ENCODE measurements at places on chromosomes 12 and 14.

GRCh38 chr14:27605282-27605681, 1007.4 kb upstream of the NOVA1 start:
- DNase-seq, result no peak

GRCh38 chr14:31657917-31658316, 96.7 kb downstream of the NUBPL start:
- DNase-seq, result no peak

DNA sequence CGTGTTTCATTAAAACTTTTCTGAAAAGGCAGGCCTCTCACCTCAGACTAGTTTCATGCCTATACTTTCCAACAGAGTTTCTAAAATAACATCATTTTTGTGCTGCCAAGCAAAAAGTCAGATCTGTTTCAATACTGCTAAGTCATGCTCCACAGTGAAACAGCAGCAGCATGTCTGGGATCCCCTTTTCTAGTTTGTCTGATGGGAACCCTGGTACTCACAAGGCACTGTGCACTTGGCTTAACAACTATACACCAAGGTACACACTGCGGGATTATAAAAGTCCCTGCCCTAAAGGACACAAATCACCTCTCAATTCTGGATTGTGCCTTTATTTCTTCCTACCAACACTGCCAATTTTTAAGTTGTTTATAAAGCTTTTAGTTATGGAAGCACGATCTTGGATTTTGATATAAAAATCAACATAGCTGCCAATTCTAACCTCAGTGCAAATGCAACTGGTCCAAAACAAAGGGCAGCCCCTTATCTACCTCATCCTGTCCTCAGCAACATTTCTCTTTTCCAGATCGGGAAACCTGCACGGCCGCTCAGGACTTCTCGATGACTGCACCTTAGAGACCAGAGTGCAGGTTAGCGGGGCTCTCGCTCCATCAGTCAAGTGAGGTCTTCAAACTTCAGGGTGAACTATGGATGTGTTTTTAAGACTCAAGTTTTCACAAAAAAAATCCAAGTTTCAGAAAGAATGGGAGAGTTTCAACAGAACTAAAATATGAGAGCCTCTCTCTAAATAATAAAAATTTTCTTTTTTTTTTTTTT, 1.7 kb upstream of the EIF5 start:
- no peak for DNase-seq

GRCh38 chr12:121184984-121185889, 24.7 kb upstream of the P2RX4 start:
- DNase-seq, result no peak

DNA sequence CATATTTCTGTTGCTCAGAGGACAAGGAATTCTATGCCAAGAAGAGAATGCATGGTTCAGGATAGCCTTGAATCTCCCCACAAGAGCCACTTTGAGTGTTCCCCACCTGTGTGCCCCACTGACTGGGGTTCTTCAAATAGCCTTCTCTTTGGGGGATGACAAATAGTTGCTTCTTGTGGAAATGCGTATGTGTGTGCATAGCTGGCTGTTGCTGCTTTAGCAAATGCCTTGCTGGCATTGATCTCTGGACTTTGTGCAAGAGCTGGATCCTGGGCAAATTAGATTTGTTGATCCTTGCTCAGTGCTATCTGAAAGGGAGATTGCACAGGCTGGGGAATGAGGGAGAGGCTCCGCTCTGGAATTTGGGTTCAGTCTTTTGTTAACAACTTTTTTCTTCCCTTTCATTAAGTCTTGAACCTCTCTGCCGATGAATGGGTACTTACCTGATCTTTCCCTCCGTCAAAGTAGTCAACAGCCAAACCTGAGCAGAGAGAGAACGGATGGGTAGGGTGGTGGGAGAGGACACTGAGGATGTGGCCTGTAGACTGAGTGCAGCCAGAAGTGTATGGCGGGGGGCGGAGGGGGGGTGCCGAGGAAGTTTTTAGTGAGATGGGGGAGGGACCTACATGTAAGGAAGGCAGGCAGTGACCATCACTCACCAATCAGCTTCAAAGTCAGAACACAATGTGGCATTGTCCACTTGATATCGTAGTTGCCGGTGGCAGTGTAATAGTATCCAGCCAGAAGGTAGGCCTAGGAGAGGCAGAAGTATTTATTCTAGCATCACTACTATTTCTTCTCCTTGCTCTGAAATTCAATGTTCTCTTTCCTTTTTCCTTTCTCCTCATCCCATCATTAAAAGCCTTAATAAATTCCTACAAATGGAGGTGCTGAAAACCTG, 10.7 kb downstream of the EMG1 start:
- no peak for DNase-seq

GRCh38 chr14:85531587-85532373, 1.8 kb downstream of the FLRT2 start:
- DNase-seq, result peak; percentile 42

DNA sequence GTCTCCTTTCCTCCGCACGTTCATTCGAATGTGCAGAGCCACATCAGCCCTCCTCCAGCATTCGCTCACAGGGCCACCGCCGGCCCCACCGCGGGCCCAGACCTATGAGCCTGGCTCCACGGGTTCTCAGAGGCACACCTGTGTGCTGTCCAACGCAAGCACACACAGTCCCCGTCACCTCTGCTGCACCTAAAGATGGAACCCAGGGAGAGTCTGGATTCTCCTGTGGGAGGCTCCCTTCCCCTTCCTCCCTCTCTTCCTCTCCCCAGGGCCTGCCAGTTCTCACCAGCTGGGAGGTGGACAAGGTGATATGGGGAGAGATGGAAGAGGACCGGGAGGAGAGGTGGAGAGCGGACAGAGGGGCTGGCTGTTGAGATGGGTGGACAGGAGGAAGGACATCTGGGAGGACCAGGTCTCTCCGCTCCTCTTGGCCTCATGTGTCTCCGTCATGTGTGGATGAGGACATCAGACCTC, 4.9 kb upstream of the AQP6 start:
- DNase-seq, result no peak

DNA sequence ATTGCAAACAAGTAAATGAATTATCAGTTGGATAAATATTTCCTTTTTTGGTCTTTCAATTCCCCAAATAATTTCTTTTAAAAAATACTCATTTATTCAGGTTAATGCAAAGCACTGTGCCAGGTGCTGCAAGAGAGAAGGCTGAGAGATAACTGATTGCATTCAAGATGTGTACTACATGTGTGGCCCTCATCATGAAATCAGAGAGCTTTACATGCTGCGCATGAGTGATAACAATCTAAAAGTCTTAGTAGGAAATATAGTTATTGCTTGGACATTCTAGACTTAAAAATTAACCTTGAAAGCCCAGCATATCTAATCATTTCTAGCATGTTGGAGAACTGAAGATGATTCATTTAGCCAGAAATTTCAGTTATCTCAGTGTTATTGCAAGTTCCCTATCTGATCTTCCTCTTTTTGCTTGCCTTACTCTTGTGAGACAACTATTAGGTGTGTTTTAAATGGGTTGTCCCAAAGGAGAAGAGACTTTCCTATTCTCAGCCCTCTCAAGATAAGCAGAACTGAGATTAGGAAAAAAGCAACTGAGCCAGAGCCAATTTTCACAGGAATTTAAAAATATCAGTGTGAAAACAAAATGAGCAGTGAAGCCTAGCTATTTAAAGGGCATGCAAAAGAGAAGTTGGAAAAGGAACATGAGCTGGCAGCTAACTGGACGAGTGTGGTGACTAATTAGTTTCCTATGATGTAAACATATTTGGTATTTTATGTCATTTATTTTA, 60.9 kb downstream of the PLEKHA5 start:
- no peak for DNase-seq

- DNase-seq, result no peak
These were observed 719 bp downstream of the KRT80 start for GRCh38 chr12:52190860-52191729.

DNA sequence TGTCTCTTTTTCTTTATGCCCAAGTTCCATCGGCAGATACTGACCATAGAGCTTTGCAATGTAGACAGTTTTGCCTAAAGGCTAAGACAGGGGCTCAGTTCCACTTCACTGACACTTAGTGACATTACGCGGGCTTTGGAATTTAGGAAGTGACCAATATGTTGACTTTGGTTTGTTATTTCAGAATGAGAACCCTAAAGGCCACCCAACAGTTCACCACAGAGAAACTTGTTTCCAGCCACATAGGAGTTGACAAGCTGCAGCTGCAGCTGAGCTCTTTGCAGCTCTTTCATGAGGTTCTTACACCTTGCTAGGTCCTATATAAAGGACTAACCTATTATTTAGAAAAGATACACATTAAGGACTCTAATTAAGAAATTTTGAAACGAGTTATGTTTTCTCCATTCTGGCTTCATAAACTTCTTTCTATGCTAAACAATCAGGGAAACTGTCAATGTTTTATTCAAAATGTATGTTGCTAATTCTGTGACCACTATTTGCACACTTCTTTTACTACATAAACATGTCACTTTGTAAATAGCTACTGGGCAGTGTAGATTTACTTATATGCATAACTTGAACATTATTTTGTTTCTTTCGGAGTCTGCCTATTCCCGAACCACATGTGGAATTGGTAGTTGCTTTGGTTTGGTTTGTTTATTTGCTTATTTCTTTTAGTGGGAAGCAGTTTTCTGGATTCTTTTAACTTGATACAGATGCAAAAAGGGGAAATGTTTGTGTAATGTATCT, 18.5 kb upstream of the KLRD1 start:
- no peak for DNase-seq

DNA sequence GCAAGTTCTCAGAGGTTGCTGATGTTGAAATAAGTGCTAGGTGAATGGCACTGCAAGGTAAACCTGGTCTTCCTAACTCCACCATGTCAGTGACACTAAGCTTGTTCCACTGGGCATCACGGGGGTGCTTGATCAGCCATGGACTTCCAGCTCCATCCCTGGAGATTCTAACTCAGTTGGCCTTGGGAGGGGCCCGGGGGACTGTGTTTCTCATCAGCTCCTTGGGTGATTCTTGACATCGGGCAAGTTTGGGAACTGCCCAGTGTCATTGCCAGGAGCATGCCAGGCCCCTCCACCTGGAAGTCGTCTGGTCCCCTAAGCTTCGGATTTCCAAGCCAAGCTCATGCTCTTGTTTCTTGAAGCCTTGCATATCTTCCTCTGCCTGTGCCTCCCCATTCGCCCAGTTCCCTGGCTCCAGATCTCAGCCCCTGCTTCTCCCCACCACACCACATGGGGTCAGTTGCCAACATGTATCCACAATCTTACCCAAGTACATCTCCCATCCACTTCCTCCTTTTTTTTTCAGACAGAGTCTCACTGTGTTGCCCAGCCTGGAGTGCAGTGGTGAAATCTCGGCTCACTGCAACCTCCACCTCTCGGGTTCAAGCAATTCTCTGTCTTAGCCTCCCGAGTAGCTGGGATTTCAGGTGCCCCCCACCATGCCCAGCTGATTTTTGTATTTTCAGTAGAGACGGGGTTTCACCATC, 30.7 kb upstream of the RFLNA start:
- no peak for DNase-seq

GRCh38 chr12:71060426-71060825, 97.4 kb downstream of the TSPAN8 start:
- DNase-seq, result no peak

- DNase-seq, result no peak
These were observed 381.8 kb downstream of the EGLN3 start for GRCh38 chr14:33568935-33569579.

DNA sequence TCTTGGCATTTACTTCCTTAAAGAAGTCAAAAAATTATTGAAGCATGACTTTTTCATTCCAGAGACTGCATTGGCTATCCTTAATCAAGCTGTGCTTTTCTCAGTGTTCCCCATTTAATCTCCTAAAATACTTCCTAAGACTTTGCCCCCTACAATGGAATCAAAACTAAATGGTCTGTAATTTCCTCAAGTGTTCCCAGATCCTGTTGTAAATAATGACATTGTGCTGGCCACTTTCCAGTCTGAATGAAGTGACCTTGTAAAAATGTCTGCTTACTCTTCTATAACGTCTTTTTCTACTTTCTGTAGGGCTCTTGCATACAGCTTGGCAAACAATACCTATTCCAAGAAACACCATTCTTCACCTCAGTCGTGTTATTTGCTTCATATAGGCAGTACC, 45.3 kb upstream of the MBIP start:
- DNase-seq, result no peak

DNA sequence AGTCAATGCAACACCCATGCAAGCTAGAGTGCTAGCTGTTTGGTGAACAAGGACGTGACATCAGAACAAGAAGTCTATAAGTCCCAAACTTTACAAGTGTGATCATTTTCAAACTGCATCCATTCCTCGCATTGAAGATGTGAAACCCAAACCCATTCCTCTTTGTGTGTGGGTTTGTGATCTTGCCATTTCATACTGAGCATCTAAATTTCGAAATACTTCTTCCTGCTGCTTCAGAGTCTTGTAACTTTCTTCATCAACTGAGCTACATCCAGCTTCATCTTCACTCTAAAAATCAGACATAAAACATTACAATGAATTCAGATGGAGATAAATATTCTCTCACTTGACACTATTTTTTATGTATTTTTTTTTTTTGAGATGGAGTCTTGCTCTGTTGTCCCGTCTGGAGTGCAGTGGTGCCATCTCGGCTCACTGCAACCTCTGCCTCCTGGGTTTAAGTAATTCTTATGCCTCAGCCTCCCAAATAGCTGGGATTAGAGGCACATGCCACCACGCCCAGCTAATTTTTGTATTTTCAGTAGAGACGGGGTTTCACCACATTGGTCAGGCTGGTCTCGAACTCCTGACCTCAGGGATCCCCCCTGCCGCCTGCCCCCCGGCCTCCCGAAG, 4.8 kb upstream of the ZCCHC8 start:
- DNase-seq, result no peak

GRCh38 chr12:86349196-86349595, 93.0 kb upstream of the MGAT4C start:
- DNase-seq, result no peak

- DNase-seq, result peak; percentile 65
These were observed 125.3 kb upstream of the ATF7IP start for GRCh38 chr12:14239935-14240872.

GRCh38 chr14:22397221-22397737, 191.7 kb downstream of the DAD1 start:
- DNase-seq, result no peak

- no peak for DNase-seq
These were observed 9.6 kb upstream of the SMARCC2 start for GRCh38 chr12:56198836-56199235.
